ENCODE measurements at places on chromosomes 12 and 14.
A peak's percentile ranks its signal among the peaks of the same experiment; 100 is the strongest.

GRCh38 chr12:23533265-23533664, 416.2 kb downstream of the SOX5 start:
- no peak for DNase-seq

GRCh38 chr12:103855896-103856657, 15.0 kb upstream of the NT5DC3 start:
- no peak for DNase-seq

DNA sequence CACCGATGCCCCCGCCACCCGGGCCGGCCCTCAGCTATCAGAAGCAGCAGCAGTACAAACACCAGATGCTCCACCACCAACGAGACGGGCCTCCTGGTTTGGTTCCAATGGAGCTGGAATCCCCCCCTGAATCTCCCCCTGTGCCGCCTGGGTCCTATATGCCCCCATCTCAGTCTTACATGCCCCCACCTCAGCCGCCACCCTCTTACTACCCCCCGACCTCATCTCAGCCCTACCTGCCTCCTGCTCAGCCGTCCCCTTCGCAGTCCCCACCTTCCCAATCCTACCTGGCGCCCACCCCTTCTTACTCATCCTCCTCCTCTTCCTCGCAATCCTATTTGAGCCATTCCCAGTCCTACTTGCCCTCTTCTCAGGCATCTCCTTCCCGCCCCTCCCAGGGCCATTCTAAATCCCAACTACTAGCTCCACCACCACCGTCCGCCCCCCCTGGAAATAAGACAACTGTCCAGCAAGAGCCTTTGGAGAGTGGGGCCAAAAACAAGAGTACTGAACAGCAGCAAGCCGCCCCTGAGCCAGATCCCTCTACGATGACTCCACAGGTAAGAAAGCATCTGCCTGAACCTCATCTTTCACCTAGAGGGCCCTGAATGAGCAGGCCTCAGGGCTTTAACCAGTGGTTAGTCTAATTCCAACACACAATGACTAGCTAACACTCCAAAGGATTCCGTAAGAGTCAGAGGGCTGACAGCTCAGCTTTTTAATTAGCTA, 851 bp downstream of the YLPM1 start:
- DNase-seq, result no peak

DNA sequence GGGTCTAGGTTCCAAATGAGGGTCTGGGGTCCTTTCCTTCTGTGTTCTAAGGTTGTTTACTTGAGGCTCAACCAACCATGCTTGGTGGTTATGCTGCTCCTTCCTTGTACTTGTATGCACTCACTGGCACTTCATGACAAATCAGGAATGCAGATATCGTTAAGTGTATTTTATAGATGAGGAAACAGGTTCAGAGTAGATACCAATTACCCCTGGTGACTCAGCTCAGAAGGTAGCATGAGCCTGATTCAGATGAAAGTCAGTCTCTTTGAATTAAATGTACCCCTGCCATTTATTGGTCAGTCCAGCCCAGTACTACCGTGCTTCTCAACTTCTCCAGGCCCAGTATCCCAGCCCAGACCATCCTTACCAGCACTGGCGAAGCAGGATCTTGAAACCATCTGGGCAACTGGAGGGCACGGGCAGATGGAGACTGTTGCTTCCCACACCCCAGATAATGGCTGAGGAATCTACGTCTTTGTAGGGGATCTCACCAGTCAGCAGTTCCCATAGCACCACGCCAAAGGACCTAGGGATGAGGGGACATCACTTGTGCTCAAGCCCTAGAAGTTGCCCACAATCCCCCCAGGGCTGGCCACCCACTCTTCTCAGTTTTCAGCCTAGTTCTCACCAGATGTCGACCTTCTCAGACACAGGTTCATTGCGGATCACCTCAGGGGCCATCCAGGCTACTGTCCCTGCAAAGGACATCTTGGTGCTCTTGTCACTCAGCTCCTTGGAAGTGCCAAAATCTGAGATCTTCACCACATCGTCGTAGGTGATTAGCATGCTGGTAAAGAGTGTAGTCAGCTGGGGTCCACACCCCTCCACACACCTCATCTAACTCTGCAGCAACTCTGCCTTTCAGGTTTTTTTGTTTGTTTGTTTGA, 14.3 kb downstream of the MAP3K12 start:
- DNase-seq, result no peak

- DNase-seq, result no peak
These were observed 636 bp upstream of the ARL6IP4 start for GRCh38 chr12:122979908-122980182.

GRCh38 chr12:57151741-57152630, 4.6 kb upstream of the LRP1-AS start:
- no peak for DNase-seq

GRCh38 chr12:46242569-46242968, 26.3 kb downstream of the SLC38A1 start:
- DNase-seq, result no peak

- DNase-seq, result no peak
These were observed 596.8 kb upstream of the FBXO33 start for GRCh38 chr14:40028991-40029390.

GRCh38 chr14:63203618-63204406, 431 bp upstream of the RHOJ start:
- peak; percentile 5 for DNase-seq

- no peak for DNase-seq
These were observed 36.1 kb downstream of the PPHLN1 start for GRCh38 chr12:42361909-42362646.

- no peak for DNase-seq
These were observed 6.6 kb upstream of the PLEKHG7 start for GRCh38 chr12:92696216-92696615.

DNA sequence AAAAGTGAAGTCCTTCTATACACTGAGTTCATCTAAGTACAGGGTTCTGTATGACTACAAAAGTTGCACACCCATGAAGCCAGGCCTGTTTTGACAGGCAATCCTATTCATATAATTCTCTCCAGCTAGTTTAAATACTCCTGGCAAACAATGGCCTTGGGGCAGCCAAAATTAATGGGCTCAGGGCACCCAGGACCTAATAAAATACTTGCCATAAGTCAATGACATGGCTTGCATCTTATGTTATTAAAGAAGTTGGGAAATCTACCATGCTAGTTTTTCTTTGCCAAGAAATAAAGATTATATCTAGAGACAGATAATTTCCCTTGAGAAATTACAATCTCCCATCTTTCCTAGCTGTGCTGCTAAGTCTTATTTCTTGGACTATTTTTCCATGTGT, 11.1 kb upstream of the TMTC1 start:
- DNase-seq, result no peak

DNA sequence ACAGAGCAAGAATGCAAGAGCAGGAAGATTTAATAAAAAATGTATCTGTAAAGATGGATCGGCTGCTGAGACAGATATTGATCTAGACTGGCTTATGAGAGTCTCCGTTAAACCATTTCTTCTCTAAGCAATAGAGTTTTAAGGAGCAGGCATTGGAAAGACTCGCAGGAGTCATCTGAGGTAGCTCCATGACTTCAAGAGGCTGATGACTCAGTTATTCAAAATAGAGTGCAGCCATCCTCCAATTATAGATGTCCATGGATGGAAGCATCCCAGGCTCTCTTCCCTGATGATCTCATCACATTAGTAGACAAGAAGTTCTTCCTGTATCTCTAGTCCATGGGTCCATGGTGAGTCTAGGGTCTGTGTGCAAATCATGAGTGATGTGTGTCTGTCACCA, 638.3 kb upstream of the TMEM132C start:
- no peak for DNase-seq

GRCh38 chr14:102461490-102462338, 47.9 kb downstream of the ANKRD9 start:
- DNase-seq, result no peak

GRCh38 chr12:68119250-68119649, 40.3 kb downstream of the IFNG start:
- no peak for DNase-seq

DNA sequence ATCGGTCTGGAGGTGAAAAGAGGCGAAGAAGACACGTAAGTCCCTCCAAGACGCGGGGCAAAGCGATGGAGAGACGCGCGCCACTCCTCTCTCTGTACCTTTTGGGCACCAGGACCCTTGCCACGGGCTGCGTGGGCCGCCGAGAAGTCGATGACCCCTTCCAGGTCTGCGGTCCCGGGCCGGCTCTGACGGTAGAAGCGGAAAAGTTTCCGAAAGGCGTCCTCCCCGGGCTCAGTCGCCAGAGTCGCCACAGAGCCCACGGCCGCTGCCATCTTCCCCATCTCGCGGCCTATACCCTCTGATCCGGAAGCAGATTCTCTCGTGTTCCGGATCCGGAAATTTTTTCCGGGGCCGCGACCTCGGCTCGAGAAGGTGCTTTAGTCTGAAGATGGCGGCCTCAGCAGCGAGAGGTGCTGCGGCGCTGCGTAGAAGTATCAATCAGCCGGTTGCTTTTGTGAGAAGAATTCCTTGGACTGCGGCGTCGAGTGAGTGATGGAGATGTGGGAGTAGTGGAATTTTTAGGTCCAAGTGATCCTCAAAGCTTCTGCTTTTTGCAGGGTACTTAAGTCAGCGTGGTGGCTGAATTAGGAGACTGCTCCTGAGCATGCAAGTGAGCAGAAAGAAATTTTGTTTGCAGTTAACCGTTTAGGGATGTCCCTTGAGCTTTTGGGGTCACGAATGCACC, at the start of the genes ALKBH1 and SLIRP:
ALKBH1 (minus strand) TSS at position 300 of the 685 bp plus-strand sequence; CDS start at position 281, 19 bp downstream.
SLIRP (plus strand) TSS at position 380 of the 685 bp plus-strand sequence; CDS start at position 389, 9 bp downstream.
- peak; percentile 72 for DNase-seq

DNA sequence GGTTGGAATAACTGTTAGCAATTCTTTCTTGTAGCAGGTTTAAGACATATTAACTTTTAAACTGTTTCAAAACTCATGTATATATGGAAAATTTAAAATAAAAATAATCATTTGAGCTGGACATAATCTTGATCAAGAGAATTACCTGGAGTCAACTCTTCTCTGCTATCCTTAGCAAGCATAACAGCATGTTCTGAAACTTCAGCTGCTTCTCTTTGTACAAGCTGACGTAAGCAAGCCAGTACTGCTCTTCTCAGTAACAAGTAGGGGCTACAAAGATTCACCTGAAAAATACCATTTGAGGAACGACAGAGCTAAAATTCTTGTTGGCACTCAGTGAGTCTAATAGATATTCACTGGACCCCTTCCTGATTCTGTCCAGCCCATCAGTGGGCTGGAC, 83.0 kb downstream of the HEATR5A start:
- no peak for DNase-seq

- DNase-seq, result peak; percentile 86
These were observed 40.7 kb upstream of the ANO4 start for GRCh38 chr12:100753837-100754236.

DNA sequence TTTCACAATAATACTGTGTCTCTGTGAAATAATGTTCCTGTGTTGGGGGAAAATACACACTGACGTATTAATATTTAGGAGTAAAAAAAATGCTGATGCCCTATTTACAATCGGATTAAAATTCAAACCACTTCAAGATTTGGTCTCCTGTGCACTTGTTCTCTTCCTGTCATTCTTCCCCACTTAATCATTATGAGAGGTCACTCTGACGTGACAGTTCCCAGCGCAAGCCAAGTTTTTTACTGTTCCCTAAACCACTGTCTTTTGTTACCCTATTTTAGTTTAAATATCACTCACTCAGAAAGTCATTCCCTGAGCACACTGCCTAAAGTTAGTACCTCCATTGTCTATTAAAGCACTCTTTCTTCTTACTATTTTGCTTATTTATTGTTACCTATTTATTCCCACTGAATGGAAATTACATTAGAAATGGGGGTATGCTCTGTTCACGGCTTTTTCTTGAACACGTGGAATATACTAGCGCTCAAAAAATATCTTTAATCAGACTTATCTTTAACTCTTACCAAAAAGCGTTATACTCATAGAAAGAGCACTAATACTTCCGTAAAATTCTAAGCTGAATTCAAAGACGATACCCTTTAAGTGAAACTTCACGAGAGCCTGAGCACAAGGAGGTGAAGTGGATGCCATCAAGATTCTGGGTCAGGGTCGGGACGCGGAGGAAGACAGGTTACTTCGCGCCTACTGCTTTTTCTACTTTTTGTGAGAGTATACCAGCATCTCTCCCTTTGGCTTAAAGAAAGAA, 670 bp upstream of the PSMA3 start:
- no peak for DNase-seq

DNA sequence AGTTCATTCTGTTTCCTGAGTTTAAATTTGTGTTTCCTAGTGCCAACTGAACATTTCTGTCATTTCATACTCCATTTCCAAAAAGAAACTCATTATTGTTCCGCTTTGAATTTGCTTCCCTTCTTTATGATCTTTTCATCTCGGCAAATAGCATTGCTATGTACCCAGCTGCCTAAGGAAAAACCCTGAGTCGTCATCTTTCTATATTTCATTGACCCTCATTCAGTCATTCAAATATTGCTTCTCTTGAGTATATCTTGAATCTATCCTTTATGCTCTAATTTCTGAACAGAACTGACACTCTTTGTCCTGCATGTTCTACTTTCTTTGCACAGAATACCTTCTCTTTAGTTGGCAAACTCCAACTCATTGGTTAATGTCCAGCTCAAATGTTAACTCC, 35.9 kb downstream of the ADIPOR2 start:
- no peak for DNase-seq

DNA sequence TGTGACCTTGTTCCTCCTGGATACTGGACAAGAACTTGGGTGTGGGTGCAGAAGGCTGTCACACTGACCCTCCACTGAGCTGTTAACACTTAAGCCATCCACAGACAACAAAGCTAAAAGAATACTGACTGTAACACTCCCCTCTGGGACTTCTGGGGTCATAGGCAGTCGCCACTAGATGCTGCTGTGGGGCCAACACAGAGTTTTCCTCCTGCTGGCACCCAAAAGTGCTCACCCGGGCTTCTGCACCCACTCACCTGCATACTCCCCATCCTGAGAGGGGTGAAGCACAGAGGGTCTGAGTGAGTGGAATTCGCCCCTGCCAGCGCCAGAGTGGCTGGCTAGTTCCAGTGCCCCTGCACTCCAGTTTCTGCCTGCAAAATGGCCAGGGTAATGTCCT, 422.4 kb upstream of the LMO3 start:
- DNase-seq, result no peak

GRCh38 chr14:78251308-78251707, 81.1 kb downstream of the NRXN3 start:
- DNase-seq, result no peak

- no peak for DNase-seq
These were observed 426.7 kb upstream of the DCN start for GRCh38 chr12:91609283-91609682.

DNA sequence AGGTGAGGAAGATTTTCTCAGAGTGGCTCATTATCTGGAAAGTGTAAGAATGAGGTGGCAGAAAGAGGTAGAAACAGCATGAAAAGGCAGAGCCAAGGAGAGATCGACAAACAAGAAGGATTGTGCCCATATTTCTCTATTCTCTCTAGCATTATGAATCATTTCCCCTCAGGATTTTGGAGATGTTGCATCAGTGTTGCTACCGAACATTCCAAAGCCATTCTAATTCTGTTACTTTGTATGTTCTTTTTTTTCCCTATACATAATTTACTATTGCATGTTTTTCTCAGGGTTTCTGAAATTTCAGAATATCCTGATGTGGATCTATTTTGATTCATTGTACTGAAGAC, 61.4 kb downstream of the KICS2 start:
- DNase-seq, result no peak

Measured in NCI-H510A (cell line).